ENCODE measurements at places on chromosomes 3 and 15.

GRCh38 chr3:32421991-32422859 is 30.6 kb downstream of the CMTM7 start:
- no peak for DNase-seq

GRCh38 chr3:58464866-58465265 is 27.0 kb upstream of the KCTD6 start:
- no peak for DNase-seq

DNA sequence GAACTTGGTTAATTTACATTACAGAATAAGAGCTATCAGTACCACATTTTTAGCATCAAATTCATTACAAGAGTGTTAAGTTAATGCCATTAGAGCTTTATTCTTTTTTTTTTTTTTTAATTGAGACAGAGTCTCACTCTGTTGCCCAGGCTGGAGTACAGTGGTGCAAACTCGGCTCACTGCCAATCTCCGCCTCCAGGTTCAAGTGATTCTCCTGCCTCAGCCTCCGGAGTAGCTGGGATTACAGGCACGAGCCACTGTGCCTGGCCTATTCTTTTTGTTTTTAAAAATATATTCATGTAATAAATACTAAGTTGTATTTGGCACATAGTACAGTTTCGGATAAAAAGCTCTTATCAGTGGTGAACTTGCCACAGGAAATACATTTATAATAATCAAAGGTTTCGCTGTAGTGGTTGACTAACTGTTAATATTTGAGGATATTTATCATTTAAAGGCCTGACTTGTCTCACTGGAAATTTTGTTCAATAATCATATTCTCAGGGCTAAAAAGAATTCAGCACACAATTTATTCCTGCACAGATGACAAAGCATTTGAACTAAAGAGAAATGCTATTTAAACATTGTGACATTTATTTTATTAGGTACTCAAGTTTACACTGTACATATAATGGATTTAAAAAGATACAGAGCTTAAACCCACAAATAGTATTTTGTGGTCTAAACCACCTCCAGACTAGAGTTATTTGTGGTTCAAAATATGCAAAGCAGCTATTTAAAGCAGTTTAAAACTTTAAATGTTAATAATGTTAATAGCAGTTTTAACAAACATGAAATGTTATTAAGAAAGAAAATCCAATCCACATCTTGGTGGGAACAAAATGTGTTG is 6.1 kb upstream of the LEKR1 start:
- no peak for DNase-seq

DNA sequence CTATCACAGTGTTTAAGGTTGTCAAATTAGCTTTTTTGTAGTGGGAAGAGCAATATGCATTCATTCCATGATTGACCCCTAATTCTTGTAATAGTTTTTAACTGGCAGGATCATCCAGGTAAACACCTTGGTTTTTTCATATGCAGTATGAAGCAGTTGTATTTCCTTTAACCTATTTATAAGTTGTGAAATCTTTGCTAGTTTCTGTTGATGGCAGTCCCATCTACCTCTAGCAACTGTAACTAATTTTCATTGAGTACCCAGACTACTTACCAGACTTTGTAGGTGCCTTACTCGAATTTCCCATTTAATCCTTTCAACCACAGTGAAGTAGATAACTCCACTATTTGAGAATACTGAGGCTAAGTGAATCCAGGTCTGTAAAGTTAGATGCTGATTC is 6.1 kb downstream of the FXR1 start:
- DNase-seq = no peak

DNA sequence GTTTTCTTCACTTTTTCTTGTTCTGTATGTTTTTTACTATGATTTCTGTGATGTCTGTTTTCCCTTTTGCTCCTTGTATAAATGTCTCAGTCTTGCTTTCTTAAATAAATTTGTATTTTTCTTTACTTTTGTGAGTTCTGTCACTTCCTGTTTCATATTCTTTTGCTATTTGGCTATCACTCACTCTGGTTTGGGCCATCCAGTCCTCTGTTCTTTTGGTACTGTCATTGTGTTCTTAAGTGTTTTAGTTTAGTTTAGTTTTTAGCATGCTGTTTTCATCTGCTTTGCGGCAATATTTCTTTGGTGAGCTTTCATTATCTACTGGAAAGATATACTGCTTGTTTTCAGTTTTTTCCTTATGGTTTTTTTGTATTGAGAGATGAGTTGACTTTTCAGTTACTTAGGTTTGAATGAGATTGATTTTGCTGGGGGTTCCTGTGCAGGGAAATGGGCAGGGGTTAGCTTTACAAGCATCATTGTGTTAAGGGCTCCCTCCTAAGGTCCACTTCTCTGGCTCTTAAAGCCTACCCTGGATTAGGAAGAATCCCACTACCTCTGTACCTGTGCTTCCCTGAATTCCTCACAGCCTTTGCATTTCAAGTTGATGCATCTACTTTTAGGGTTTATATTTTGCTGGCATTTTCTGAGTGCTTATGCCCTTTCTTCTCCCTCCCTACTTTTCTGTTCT is 35.1 kb downstream of the PDCD6IP start:
- no peak for DNase-seq

- DNase-seq = no peak
Measured at GRCh38 chr3:69696367-69696766, 42.9 kb upstream of the MITF start.

DNA sequence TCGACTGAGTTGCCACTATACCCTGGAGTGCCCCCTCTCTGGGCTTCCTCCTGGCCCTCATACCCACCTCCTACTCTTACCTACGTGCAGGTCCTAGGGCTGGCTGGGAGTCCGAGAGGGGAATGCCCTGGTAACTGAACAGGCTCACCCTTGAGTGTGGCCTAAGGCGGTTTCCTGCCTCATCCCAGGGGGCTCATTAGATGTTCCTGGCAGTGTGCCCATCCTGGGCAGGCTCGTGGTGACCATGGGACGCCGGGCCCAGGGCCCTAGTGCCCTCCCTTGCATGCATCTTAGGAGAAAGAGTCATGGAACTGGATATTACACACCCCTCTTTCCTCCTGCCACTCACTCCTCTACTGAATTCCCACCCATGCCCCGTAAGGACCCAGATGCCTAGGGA is 2.8 kb downstream of the SEMA4B start:
- DNase-seq = no peak

DNA sequence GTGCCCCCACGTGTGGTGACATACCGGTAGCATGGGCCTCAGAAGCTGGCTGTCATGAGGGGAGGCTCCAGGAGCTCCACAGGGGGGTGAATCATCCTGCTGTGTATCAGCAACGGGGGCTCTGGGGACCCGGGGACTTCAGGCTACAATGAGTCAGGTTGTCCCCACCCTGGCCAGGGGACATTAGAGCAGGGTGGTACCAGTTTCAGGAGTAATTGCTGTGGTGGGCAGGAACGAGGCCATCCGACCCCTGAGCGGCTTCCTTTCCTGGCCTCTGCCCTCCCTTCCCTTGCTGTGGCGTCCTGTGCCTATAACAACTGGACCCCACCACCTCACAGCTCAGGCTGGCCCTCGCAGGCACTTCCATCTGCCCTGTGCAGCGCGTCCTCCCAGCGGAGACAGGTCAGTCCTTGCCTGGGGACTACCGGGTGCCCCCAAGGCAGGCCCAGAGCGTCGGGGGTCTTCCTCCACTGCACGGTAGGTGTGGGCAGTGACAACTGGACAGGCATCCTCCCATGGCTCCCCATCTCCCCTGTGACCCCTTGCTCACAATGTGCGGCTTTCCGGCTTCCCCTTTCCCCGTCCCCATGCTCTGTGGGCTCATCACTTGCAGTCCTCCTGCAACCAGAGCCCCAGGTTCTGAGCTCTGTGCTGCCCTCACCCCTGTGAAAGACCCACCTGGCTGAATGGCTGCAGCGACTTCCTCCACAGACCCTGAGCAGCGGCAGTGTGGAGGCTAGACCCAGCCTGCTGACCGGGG is 57.0 kb downstream of the KLF15 start:
- no peak for DNase-seq

GRCh38 chr3:86923071-86923491 is 67.9 kb downstream of the VGLL3 start:
- DNase-seq = no peak

GRCh38 chr3:83649692-83650091 is 1309.1 kb upstream of the CADM2 start:
- DNase-seq = no peak

DNA sequence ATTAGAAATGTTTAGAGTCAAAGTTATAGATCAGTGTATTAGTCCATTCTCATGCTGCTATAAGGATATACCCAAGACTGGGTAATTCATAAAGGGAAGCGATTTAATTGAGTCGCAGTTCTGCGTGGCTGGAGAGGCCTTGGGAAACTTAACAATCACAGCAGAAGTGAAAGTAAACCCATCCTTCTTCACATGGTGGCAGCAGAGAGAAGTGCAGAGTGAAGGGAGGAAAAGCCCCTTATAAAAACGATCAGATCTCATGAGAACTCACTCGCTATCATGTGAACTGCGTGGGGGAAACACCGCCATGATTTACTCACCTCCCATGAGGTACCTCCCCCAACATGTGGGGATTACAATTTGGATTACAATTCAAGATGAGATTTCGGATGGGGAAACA is 871.5 kb downstream of the DIPK2A start:
- no peak for DNase-seq

GRCh38 chr3:49427586-49427985 is 1.5 kb downstream of the NICN1 start:
- no peak for DNase-seq

DNA sequence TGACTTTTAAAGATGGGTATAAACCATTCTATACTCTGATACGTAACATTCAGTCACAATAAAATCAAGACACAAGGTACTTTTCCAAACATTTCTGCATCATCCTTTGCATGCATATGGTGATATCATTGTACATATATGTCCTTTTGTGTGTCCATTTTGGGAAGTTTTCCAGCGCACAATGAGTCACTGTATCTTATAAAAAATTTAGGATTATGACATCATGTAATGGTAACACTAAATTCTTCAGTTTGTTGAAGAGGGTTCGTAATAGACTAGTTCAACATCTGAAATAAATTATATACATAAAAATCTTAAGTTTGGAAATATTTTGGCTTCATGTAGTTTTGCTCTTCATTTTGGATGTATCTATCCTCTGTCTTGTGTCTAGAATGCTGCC is 480.9 kb downstream of the ROBO1 start:
- no peak for DNase-seq

DNA sequence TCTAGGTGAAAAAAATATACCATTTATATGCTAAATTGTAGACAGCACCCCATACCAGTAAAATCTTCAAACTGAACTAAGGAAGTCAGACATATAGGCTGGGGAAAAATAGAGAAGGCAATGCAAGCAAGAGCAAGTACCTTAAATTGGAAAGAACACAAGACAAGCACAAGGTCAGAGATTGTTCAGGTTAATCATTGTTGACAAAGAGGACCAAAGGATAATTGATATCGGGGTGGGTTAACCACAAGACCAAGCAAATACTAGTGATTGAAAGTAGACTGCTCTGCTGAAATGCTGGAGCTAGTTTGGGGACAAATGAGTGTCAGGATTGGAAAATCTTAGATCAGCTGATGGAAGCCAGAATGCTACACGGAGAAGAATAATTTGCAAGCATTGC is 499.8 kb downstream of the ROBO2 start:
- no peak for DNase-seq

GRCh38 chr15:82999905-83000671 is 11.4 kb downstream of the C15orf40 start:
- DNase-seq = peak; percentile 35

- DNase-seq = no peak
Measured at GRCh38 chr15:47301481-47301880, 415.8 kb upstream of the SEMA6D start.

GRCh38 chr15:73006523-73006922 is 45.7 kb upstream of the NEO1 start:
- no peak for DNase-seq

- DNase-seq = no peak
Measured at GRCh38 chr3:119257654-119258410, 17.2 kb upstream of the B4GALT4 start.

DNA sequence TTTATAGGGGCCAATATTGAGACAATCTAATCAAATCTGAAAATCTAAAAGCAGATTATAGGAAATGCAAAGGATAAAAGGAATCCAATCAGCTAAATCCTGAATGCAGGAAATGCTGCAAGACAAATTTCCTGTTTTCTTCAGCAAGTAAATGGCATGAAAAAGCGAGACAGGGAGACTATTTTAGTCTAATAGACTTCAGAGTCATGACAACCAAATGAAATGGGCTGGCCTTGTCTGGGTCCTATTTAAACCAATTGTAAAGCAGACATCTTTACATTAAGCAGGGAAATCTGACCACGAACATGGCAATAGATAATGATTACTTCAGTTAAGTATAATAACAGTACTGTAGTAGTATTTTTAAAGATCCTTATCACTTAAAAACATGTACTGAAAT is 2.1 kb downstream of the DBR1 start:
- no peak for DNase-seq

- DNase-seq = no peak
Measured at GRCh38 chr3:174168538-174169254, 690.4 kb upstream of the NAALADL2 start.

DNA sequence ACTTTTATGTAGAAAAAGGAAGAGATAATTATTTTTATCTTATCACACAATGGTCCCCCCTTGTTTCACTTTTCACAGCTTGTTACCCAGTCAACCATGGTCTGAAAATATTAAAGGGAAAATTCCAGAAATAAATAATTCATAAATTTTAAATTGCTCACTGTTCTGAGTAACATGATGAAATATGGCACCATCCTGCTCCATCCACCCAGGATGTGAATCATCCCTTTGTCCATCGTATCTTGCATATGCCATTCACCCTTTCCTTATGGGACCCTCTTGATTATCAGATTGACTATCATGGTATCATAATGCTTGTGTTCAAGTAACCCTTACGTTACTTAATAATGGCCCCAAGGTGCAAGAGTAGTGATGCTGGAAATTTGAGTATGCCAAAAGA is 43.7 kb downstream of the ANKRD28 start:
- no peak for DNase-seq

- DNase-seq = no peak
Measured at GRCh38 chr3:183082355-183082915, 16.9 kb downstream of the MCCC1 start.

GRCh38 chr15:80114114-80114513 is 38.7 kb upstream of the FAH start:
- no peak for DNase-seq

DNA sequence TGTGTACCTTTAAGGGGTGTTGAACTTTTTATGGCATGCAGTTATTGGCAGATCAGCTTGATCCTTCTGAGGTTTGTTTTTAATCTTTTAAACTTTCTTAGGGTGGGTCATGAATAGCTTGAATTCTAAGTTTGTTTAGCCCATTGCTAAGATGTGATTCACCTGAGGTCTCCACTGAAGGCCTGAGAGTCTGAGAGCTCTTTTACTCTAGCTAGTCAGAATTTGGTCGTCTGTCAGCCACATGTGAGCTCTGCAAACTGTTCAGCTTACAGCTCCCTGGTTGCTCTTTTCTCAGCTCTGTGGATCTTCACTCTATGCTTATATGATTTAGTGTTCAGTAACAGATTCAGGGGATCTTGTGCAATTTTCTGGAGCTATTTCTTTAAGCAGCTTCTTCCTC is 161.3 kb downstream of the ABHD5 start:
- no peak for DNase-seq

- no peak for DNase-seq
Measured at GRCh38 chr3:138047596-138048158, 37.7 kb downstream of the CLDN18 start.
